Activated naive CD4-positive, alpha-beta T cell treated with anti-CD3 and anti-CD28 coated beads, Interleukin-2, amount 10 ng/mL, durations not matched to agents 7 days and 5 days (primary cell): ENCODE measurements at places on chromosomes 11 and 22.

DNA sequence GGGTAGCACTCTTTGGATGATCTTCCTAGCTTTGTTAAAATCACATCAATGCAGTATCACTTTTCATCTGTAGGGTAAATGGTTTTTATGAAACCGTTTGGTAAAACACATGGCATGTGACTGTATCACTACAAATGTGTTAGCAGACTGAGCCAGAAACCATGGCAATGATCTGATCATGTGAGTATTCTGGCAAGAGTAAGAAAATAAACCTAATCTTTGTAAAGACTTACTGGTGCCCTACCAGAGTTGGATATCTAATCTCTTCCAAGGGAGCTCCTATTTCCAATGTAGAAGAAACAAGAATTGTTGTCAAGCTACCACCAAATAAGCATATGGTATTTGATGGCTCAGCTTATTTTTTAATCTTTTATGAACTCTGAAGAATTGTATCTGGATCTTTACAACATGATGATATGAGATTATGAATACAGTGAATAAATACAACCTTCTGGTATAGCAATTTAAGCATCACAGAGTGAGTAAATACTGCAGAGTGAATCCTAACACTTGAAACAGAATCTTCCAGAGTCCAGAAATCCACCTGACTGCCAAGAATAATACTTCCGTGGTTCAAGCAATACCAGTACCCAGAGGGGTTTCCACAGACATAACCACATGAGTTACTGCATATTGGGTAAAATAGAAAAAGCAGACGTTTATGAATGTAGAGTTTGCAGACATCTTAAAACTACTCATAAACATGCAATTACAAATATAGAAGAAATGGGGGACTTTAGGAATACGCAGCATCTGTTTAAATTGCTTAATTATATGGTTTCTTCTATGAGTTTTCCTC lies 238.8 kb downstream of the TTC28 start:
- DNase-seq, result no peak

DNA sequence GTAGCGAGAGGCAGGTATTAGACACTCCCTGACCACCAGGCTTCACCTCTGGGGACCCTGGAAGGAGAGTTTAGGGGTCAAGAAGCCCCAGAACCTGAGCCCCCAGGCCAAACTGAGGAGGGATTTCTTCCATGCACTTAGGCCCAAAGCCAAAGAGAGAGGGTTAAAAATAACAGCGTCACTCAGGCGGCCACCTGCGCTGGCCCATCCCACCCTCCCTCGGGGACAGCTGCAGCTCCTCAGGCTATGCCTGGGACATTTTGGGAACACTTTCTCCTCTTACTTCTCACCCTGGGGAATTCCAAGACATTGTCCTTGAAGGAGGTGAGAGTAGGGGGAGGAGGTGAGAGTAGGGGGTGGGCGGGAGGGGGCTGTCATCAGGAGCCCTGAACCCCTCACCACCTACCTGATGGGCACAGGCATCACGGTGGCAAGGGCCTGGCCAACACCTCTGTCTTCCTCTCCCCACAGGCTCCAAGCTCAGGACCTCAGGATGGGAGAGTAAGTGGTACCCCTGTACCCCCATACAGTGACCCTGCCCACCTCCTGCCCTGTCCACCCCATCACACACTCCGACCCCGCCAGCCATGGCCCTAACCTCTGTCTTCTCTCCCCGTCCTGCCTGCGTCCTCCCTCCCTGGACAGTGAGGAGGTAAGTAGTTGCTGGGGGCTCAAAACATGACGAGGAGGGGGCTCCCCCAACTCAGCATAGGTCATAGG lies 583 bp downstream of the TNNI2 start:
- DNase-seq, result no peak

DNA sequence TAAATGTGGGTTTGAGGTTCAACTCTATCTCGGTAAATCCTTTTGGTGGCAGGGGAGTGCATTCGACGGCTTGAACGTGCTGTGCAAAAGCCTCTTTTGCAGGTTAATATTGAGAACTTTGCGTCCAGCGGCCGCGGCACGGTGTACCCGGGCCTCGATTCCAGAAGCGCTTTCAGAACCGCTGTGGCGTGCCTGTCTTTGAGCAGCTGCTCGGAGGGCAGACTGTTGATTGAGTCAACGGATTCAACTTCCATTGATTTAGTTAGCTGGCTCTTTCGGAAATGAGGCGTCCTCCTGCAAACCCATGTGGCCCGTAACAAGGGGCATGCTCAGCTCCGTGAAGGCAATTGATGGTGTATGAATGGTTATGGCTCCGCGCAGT lies 1247.8 kb downstream of the BRD1 start:
- DNase-seq, result no peak

- DNase-seq, result no peak
Measured at GRCh38 chr11:35375332-35376117, 43.8 kb downstream of the SLC1A2 start.

DNA sequence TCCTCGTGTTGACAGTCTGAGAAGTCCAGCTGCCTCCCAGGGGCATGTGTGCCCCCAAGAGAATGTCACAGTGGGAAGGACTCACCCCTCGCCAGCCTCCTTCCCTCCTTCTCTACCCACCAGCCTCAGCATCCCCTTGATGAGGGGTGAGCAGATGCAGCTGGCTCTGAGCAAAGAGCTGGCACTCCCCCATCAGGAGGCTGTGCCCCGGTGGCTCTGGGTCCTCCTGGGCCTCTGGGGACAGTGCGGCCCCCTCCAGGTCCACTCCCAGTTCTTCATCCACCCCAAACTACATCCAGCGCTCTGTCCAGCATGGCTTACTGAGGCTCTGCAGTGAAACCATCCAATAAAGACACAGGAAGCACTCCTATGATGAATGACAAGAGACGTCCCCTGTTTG lies 210.4 kb downstream of the BRD1 start:
- no peak for DNase-seq

DNA sequence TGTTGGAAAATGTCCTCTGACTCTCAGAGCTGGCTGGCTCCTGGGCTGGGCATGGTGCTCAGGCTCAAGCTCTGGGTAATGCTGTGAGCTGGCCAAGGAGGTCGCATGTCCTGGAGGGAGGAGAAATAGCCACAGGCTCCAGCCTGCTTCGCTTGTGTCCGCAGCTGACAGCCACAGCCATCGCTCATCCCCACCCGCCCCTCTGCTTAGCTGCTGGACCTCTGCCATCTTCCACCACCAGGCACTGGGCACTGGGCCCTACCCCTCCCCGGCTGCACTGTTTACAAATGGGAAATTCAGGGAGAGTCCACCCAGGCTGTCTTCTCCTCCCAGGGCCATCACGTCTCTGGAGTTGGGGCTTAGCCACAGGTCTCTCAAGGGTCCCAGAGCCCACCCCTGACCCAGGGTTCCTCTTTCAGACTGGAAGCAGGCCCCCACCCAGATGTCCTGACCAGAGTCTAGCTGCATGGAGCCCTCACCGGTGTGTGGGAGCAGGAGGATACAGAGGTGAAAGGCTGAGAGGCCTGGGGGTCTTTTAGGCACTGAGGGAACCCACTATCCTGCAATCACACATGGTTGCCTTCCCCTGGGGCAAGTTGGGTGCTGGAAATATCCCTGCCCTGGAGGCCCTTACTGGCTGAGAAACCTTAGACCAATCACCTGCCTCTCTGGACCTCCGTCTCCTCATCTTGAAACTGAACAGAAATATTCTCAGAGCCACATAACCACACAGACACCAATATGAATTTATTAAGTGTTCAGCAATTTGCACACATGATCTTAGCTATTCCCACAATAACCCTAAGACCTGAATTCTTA lies 62.7 kb downstream of the CD82 start:
- DNase-seq, result peak; percentile 11

GRCh38 chr11:17294033-17294432 lies 17.5 kb downstream of the NUCB2 start:
- DNase-seq, result no peak

DNA sequence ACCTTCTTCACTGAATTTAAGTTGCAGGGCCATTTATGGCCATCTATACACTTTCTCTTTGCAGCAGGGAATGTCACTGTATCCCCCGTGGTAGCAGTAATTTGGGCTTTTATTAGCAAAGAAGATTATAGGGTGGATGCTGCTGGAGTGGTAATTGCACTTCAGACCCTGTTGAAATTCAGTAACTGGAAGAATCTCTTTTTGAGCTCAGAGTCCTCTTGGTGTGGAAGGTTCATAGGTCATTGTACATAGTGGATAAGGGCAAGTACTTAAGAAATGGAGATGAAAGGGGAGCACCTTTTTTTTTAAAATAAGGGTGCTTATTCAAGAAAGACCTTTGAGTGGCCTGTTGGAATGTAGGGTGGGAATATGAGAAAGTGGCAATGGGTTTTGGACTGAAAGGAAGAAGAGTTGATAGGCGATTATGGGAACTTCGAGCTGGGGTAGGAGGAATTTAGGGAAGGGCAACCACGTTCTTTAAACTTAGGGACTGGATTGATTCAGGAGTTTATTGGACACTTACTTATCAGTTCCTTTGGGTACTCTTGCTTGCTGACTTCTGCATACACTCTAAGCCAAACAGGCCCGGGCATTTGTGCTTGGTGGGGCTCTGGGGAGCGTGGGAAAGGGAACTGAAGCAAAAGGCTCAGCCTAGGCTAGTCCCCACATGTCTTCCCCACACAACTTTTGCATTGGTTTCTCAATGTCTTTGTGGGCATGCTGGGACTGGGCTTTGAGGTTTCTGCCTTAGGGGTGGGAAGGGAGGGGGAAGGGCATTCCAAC lies 26.5 kb downstream of the CTNND1 start:
- no peak for DNase-seq

GRCh38 chr11:14930369-14930768 lies 38.3 kb upstream of the CYP2R1 start:
- DNase-seq, result no peak

GRCh38 chr11:102437727-102438126 lies 14.8 kb downstream of the TMEM123 start:
- DNase-seq, result no peak

DNA sequence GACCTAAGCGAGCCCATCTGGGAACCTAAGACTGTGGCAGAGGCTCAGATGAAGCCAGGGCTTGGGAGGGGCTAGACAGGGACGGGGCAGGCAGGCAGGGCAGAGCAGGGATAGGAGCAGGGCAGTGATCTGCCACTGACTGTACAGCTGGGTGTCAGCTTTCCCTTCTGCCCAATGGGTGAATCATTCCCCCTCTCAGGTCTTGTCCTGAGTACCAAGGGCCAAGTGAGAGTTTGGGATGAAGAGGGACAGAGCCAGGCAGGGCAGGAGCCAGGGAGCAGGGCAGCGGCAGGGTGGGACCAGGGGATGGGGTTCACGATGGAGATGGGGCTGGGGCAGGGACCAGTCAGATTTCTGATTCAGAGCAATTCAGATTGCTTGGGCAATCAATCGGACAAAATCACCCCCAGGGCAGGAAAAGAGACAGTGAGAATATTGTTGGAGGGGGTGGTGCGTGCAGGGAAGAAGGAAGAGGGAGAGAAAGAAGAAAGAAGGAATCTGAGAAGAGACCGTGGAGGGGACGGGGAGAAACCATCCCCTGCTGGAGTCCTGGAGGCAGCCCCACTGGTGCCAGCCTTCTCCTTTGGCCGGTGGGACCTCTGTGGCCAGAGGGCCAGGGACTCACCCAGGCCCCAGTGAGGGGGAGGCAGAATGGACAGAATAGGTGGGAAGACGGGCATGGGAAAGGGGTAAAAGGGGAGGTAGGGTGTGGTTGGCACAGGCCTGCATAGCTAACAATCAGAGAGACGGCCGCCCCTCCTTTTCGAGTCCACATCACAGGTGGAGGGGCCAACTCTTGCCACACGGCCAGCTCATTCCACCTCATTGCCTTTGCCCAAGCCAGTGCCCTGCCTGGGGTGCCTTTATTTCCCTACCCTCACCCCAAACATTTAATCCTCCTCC lies 47.2 kb downstream of the CYTH4 start:
- no peak for DNase-seq
